NCI-H187 (cell line): ENCODE measurements at places on chromosomes 16 and 17.

DNA sequence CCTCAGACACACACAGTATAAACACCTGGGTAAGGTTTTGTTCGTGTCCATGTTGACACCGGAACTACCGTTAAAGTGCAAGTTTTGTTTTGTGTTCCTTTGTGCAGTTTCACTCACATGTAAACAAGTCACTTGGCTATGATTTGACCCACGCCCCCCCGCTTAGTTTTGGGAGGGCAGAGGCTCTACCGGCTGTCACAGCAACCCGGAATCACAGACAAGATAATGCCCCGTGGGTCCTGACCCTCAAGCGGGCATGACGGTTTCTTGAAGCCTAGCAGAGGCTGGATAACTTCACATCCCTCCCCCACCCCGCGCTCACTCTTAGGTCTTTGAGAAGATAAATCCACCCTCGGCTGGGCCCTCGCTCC is 1.7 kb downstream of the RASD1 start:
- no peak for DNase-seq

GRCh38 chr17:50576864-50577263 is 16.3 kb downstream of the CACNA1G start:
- no peak for DNase-seq

- no peak for DNase-seq
Measured at GRCh38 chr16:83271123-83271522, 536.7 kb upstream of the HSBP1 start.

- DNase-seq, result no peak
Measured at GRCh38 chr17:20010099-20010863, 1.1 kb downstream of the SPECC1 start.

- no peak for DNase-seq
Measured at GRCh38 chr17:79739148-79740062, 8.7 kb downstream of the ENPP7 start.

DNA sequence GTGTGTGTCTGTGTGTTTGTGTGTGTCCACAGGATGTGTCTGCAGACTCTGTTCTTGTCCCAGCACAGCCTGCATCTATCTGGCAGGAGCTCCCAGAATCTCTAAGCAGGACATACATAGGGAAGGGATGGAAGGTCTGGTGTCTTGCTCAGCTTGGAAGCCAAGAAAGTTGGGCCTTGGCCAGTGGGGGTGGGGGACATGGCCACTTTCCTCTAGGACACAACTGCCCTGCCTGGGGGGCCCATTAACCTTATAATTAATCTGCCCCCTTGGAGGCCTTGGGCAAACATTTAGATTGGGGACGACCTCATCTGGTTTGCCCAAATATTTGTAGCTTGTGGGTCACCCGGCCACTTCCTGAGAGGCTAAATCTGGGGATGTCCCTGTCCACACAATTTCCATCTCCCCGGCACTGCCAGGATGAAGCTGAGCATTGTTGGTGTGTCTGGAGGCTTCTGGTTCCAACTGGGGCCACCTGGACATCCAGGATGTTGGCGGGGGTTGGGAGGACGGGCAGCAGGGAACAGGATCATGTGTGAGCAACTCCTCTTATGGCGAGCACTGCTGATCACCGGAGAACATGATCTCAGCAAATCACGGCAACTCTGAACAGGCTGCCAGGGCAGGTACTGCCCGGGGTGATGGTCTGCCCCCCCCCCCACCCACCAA is 17.2 kb upstream of the FOXF1 start:
- DNase-seq, result no peak

- no peak for DNase-seq
Measured at GRCh38 chr17:80566054-80566400, 21.4 kb downstream of the RPTOR start.

GRCh38 chr17:41345992-41346391 is 4.6 kb downstream of the KRT33A start:
- DNase-seq, result no peak

DNA sequence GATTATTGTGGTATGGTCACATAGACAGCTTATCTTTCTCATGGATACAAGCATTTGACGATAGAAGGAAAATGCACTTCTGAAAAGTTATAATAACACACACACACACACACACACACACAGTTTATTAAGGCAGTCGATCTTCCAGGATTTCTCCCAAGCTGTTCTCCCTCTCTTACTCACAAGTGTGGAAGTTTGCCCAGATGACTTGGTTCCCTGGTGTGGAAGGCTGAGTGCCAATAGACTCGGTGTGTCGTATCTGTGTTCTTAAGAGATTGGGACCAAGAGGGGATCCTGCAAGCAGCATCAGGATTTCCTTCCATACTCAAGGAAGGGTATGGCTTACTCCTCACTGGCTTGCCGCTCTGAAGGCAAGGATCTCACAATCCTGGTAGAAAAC is 279.6 kb downstream of the HS3ST3B1 start:
- DNase-seq, result no peak

GRCh38 chr17:59289981-59290301 is 41.5 kb upstream of the YPEL2 start:
- DNase-seq, result no peak

GRCh38 chr17:82246365-82247181 is 17.7 kb downstream of the SLC16A3 start:
- no peak for DNase-seq

DNA sequence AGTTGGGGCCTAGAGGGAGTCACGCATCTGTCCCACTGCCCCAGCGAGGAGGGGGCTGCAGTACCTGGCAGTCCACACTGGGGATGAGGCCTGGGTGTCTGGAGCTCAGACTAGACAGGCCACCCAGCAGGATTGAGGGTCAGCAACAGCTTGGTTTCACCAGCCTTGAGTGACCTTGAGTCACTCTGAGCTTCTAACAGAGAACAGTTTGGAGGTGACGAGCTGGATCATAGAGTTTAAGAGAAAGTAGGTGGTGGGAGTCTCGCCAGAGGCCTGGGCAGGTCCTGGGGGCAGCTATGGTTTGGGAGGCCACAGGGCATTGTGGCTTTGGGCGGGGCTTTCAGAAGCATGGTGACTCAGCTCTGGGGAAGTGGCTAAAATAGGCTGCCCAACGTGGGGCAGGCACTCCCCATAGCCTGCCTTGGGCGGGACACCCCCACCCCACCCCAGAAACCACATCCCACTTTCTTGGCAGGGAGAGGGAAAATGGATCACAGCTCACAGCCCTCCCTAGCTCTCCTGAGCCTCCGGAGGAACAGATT is 20.5 kb downstream of the CDC42EP4 start:
- no peak for DNase-seq

DNA sequence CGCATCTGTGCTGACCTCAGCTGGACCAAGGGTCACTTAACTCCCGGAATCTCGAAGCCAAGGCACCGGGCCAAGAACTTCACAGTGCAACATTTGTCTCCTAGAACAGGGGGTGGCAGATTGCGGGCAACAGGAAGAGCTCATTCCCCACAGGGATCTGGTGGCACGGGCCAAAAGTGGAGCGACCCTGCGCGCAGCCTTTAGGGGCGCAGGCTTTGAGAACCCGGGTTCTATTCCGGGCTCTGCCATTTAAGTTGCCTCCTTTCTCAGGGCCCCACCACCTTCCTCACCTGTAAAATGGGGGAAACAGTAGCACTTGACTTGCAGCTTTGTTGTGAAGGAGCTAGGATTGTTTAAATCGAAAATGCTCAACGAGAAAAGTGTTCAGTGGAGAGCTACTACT is 651 bp downstream of the SHMT1 start:
- DNase-seq, result no peak

DNA sequence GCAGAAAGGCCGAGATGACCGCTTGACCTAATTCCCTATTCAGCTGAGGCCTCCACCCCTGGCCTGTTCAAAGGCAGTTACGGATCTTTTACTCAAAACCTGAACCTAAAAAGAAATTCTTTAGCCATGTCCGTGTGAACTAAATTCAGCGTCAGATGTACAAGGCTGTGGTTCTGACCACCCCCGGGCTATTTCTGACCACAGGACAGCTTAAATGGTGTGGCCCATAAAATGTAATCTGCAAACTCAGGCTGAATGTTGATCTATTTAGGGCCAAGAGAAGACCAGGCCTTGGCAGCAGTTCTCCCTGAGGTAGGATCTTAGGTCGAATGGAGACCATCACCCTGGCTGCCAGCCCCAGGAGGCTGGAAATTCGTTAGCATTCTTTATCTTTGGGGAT is 485.5 kb downstream of the WWOX start:
- no peak for DNase-seq
